ENCODE measurements at places on chromosomes 7 and 10.

GRCh38 chr10:797179-797578 lies 107.7 kb upstream of the DIP2C start:
- DNase-seq, result no peak

- no peak for DNase-seq
Measured at GRCh38 chr10:34941471-34942357, 126.6 kb upstream of the PARD3 start.

DNA sequence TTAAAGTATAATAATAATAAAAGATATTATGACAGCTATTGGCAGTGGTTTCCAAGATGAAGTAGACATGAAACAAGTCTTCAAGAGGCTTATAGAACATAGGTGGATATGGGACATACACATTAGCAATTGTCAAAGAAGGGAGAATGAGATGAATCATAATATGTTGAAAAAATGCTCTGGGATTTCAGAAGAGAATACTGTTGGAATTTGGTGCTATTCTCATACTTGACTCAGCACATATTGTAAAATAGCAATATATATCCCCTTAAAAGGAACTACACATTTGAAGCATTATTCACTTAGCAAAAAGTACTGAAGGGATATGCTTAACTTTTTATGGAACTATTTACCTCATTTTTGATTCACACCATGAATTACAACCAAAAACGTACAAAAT lies 577.2 kb upstream of the PCDH15 start:
- DNase-seq, result no peak

DNA sequence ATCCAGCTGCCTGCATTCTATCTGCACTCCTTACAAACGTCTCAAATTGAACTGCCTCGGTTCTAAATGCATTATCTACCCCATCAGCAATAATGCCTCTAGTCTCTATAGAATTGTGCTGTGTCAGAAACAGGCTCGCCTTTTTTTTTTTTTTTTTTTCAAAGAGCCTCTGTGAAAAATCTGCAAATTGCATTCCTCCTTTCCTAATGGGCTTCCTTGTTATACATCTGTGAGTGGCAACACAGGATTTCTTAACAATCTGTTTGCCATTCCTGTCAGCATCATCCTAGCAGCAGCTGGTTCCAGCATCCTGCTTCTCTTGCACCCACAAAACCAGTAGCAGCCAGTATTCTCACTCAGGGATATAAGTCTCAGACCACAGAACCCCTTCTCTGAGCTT lies 413.5 kb upstream of the SEMA3D start:
- DNase-seq, result no peak

DNA sequence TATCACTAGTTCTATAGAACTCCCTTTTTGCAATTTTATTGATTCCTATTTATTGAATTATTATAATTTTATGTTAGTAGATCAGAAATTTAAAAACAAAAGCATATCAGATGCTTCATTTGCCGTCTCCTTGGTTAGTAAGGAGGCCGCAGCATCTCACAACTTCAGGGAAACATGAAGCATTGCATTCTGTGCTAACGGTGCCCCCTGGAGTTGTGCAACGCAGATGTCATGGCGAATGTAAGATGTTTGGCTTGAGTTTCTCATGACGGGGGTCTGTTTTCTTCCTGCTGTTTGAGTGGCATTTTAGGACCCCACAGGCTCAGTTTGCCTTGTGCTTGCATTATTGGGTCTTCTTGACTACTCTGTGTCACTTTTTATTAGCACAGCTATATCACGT lies 124.8 kb downstream of the CNNM2 start:
- no peak for DNase-seq

DNA sequence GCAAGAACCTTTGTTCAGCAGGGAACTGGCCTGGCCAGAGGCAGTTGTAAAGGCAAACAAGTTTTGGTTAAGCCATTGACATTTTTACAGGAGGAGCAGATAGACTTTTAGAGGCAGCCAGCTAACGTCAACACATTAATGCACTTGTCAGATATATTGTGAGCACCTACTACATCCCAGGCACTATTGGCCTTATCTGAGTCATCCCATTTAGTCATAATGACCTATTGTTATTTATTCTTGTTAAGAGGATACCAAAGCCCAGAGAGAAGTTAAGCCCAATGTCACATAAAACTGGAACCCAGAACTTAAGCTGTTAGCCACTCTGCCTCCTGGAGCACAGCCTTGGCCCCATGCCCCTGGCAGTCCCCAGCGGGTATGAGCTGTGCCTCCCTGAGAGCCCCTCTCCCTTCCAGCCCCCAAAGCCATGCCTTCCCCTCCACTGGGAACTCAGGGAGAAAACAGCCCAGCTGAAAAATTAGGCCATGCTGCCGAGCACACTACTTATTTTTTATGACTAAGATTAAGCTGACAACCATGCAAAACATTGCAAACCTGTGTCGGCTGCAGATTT lies 32.7 kb upstream of the TRIM8 start:
- no peak for DNase-seq

DNA sequence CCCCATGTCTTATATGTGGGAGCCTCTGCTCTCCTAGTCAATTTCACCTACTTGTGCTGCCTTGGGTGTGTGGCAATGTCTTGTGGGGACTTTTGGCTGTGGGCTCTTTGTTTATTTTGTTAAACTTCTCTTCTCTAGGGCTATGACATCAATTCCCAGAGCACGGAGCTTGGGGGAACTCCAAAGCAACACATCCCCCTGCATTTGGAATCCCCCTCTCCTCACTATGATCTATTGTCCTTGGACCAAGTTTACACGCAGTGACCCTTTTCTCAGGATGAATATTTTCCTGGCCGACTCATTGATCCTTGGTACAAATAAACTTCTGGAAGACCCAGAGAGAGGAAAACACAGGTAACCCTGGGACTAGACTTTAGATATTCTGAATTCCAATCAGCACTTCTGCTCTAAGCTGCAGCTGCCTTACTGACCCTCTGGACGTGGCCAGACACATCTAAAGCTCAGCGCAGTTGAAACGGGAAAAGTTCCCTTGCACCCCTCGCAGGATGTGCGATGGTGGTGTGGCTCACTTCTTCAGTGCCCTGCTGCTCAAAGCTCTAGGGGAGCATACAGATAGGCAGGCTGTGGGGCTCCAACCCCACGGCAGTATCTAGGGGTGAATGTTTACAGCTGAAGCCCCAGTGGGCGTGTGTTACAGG lies 110.8 kb downstream of the TMEM178B start:
- DNase-seq, result no peak

DNA sequence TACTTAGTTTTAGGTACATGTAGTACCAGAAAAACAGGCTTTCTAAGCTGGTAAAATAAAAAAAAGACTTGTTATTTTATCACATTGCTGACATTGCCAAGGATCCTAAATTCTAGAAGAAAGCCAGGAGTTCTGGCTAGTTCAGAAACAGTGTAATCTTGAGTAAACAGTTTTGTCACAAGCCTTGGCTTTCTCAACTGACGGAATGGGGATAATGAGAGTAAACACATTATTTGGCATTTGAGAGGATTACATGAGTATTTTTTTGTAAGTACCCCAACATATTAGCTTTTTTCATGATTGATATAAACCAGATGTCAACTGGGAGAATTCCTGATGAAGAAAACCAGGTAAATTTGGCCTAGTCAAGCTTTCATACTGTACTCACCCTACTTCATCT lies 269.8 kb downstream of the SORCS1 start:
- no peak for DNase-seq

DNA sequence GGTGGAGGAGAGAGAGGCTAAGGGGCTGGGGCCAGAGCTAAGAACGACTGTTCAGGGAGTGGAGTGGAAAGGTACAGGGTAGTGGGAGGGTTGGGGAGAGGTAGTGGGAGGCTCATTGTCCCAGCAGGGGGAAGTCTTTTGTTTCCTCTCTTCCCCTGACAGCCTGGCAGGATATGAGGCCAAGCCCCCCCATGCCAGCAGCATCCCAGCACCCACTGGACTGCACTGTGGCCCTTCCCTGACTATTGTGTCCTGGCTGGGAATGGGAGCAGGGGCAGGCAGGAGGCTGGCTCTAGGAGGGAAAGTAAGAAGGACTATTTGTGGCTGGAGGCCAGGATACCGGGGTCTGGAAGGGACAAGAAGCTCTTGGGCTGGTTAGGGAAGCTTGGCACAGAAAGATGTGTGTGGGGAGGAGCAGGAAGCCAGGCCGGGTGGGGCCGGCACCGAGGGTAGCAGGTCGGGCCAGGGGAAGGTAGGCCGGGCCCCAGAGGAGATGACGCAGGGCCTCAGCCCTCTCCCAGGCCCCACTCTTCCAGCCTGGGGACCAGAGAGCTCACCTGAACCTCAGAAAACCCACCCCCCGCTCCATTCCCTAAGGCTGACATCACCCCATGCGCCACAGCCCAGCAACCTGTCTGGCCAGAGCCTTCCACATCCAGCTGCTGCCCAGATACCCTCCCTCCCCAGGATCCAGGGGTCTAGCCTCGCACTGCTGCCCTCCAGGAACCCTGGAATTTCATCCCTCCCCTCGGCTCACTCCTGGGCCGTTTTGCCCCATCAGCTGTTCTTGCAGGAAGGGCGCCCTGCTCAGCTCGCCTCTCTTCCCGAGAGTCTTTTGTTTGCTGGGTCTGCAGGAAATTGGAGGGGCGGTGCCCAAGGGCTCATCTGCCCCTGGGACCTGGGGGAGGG lies 8.8 kb upstream of the EPHB4 start:
- DNase-seq, result no peak

GRCh38 chr10:8617792-8618191 lies 563.3 kb downstream of the GATA3 start:
- DNase-seq, result no peak
